ENCODE measurements at places on chromosomes 2 and 18.
A peak's percentile ranks its signal among the peaks of the same experiment; 100 is the strongest.

DNA sequence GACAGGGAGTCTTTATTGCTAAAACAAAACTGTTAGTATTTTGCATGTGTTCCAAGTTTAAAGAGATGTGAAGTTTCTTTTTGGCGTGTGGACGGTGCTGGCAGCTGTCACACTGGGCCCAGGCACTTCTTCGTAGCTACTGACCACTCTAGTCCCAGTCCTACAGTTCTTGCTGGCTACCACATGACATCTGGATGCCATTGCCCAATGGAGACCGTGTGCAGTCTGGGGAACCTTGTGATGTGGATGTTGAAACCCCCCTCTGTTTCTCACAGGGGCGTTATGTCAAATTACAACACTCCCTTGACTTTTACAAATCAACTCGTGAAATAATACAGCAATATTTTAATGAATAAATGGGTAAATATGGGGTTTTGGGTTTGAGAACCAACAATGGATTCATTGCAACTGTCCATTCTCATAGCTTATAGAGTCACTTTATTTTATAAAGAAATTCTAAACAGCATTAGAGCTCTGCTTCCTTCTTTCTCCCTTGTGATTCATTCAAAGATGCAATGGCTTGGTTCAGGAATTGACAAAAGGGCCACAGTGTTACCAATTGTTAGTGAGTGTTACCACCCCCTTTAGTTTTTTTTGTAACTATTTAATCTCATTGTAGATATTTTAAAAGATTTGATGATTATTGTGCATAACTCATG is 1.2 kb downstream of the GPD2 start:
- no peak for DNase-seq

DNA sequence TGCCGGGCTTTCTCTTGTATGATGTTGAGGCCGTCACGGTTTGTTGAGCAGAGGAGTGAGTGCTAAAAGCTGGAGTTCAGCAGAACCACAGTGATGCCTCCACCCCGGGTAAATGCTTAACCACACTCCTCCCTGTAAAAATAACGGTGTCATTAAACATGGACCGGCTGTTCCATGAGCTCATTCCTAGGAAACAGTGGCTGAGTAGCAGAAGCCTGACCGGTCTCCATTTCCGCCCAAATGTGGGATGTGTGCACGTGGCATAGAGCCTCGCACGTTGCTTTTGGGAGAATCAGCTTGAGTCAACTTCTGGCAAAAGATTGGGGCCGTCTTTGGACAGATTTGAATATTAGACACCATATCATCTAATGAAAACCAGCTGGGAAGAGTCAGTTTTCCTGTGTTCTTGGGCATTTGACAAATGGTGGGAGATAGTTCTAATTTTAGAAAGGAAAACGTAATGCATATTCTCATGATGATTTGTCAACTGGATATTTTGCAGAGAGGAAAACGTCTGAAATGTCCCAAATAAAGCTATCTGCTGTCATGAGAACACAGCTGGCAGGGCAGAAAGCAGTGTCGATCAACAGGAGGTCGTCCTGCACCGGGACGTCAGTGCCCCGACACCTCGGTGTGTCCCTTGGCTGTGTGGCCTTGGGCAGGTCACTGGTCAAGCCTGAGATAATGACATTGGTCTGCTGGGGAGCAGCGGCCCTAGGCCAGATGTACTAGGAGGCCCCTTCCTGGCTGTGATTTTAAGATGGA is 42.4 kb downstream of the LRRFIP1 start:
- DNase-seq: no peak

DNA sequence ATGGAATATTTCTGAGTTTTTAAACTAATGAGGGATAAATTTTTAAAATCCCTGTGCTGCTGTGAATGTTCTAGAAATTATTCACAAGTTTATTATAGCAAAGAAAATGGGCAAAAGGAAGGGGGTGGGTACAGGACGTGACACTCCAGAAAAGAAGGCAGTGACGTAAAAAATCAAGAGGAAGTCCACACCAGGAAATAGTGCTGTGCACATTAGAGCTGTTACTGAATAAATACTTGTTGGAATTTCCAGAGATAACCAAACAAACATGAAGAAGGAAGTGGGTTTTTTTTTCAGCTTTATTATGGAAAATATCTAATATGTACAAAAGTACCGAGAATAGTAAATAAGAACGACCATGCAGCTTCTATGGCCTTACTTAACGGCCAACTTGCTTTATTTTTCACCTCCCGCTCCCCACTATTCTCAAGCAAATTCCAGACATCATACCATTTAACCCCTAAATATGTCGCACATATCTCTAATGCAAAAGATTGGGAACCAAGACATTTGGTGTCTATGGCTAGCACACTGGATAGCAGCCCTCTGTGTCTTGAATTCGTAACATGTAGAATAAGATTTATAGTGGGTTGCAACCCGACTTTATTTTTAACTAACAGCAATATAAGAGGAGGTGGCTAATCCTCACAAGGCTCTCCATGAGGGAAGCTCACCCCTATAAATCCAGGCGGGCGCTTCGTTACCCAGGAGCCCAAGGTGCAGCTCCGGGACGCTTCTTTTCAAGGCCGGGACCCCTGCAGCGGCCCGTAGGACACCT is 580 bp upstream of the NDUFV2 start:
- DNase-seq: peak; percentile 70

- DNase-seq: no peak
Observed at GRCh38 chr2:174245065-174245464, 3.3 kb downstream of the OLA1 start.

DNA sequence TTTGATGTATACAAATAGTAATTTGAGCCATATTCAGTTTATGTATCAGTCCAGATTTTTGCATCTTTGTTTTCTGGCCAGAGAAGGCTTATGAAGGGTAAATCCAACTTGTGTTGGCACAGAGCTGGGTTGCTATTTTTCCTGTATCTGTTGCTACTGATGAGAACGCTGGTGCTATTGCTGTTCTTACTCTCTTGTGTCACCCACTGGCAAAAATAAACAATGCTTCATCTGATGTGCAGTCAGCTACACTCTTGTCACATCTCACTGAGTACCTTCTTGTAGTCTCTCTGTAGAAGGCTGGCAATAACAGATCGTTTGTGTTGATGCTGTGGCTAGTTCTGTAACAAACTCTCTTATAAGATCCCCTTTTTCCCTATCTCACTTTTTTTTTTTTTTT is 323.4 kb downstream of the CDH19 start:
- DNase-seq: no peak

- no peak for DNase-seq
Observed at GRCh38 chr2:219496825-219497494, 1.7 kb upstream of the GMPPA start.

- DNase-seq: no peak
Observed at GRCh38 chr2:160429248-160430000, 64.2 kb downstream of the RBMS1 start.

- DNase-seq: no peak
Observed at GRCh38 chr2:5250482-5250881, 441.7 kb upstream of the SOX11 start.

DNA sequence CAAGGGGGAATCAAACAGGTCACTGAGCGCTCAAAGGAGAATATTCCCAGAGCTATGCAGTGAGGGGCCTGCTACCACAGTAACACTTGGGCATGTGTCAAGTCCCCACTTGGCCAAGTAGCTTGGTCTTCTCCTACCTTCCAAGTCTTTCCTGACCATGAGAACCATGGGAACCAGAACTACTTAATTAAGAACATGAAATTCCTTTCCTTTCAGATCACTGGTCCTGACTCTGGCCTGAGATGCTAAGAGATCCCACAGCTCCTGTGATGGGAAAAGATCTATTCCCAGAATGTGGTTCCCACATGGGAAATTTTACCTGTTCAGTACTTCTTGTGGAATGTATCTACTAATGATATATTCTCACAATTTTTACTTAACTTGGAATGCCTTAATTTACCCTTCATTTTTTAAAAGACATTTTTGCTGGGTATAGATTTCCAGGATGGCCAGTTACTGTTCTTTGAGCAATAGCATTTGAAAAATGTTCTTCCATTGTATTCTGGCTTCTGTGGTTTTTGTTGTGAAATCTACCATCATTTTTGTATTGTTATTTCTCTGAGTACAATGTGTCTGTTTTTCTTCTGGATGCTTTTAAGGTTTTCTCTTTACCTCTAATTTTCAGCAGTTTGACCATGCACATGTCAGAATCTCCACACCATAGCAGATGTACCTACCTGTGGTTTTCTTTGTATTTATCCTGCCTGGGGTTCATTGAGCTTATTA is 37.9 kb downstream of the KCNIP3 start:
- DNase-seq: no peak

DNA sequence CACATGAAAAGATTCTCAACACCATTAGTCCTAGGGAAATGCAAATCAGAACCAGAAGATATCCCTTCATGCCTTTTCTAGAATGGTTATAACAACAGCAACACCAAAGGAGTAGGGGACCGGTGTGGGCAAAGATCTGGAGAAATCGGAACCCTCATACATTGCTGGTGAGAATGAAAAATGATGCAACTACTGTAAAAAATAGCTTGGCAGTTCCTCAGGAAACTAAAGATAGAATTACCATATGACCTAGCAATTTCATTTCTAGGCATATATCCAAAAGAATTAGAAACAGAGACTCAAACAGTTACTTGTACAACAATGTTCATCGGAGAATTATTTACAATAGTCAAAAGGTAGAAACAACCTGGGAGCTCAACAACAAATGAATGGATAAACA is 29.2 kb upstream of the CDH7 start:
- DNase-seq: no peak

GRCh38 chr18:63788447-63789096 is 13.4 kb downstream of the SERPINB7 start:
- peak; percentile 61 for DNase-seq

DNA sequence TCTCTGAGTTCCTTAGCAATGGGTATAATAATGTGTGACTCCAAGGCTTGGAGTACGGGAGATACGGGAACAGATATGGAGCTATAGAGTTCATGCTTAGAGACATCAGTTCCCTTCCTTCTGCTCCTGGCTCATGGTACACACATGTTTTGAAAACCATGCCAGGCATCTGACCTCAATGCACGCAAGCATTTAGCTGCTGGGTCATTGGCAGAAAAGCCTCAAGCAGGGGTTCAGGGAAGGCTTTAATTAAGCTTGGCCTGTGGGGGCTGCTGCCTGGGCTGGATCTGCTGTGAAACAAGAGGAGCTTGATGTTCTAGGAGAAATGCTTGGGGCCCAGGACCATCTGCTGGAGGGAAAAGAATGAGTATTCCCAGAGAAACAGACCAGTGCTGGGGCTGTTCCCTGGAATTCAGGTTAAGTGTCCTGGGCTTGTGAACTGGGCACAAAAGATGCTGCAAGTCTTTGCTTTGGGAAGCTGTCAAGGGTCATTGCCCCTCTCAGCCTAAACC is 3.2 kb downstream of the ALLC start:
- DNase-seq: no peak
